ENCODE measurements at places on chromosomes 3 and 15.

GRCh38 chr3:48403533-48404439, 26.1 kb downstream of the PLXNB1 start:
- DNase-seq = no peak

- DNase-seq = peak; percentile 59
Measured at GRCh38 chr15:85318048-85318731, 62.2 kb upstream of the AKAP13 start.

GRCh38 chr3:31422237-31422636, 110.5 kb upstream of the STT3B start:
- DNase-seq = no peak

GRCh38 chr3:60015032-60015705, 965.3 kb upstream of the CFAP20DC start:
- DNase-seq = no peak

GRCh38 chr3:153246806-153247205, 84.8 kb downstream of the RAP2B start:
- DNase-seq = no peak

DNA sequence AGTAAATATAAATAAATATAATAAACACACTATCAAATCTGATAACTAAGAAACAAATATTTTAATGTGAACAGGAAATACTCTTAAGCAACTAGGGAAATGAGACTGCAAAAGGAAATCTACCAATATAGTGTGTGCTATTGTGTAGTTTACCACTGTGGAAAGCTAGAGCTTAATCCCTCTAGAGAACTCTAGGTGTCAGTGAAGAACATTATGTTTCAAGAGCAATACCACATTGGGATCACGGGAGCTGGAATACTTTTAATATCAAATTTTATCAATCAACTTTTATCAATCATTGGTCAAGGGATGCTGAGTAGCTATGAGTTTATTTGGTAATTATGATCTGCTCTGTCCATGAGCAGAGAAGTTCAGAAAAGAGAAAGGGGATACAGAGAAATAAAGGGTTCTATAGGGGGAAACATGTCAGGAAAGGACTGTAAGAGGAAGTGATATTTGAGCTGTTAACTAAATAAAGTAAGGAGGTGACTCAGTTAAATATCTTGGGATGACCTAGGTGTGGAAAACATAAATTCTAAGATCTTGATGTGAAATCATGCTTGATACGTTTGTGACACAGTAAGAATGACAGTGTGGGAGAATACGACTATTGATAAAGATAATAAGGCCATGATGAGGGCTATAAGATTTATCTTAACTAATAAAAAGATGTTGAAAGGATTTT, 762.2 kb upstream of the ALCAM start:
- DNase-seq = no peak

DNA sequence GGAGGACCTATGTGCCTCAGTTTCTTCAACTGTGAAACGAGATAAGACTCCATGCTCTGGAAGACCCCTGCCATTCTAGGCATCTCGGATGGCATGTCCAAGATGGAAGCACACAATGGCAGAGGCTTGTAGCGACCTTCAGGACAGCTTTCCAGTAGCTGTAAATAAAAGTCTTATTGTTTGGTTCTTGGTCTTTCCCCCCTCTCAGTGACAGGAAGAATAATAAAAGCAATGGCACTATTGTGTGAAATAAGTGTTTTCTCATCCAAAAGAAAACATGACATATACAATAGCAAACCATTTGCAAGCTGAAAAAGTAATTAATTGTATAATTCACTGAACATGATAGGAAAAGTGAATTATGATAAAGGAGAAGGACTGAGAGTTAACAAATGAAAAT, 32.5 kb upstream of the CD47 start:
- no peak for DNase-seq

DNA sequence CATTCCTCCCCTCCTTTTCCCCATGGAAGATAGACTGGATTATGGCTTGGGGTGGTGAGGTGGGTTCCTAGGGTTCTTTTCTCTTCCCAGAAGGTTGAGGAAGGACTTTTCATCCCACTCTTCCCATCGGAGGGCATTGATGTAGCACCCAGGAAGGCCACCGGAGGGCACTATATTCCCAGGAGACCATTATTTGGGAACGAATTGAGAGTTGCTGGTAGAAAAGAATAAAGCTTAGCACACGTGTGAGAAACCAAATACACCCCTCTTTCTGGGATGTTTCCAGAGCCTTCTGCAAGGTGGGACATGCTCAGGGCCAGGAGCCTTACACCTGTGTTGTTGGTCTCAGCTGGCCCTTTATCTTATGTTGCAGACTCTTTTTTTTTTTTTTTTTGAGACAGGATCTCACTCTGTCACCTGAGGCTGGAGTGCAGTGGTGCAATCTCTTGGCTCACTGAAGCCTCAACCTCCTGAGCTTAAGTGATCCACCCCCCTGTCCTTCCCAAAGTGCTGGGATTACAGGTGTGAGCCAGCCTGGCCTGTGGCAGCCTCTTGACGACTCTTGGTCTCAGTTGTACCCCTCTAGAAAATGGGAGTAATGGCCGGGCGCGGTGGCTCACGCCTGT, 6.3 kb upstream of the CDC25A start:
- no peak for DNase-seq

DNA sequence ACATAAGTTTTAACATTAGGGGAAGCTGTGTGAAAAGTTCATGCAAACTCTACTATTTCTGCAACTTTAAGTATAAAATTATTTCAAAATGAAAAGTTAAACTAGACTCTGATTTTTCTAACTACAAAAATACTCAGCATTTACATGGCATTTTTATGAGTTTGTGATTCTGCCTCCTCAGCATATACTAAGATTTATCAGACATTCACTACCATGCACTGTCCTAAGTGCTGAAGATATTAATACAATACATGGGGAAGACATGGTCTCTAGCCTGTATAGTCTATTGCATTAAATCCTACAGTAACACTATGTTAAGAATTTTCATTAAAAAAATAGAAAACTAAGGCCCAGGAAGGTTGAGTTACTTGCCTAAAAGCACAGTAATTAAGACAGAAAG, 80.7 kb downstream of the ZNF148 start:
- no peak for DNase-seq

GRCh38 chr15:73119478-73119877, 67.2 kb downstream of the NEO1 start:
- DNase-seq = no peak

DNA sequence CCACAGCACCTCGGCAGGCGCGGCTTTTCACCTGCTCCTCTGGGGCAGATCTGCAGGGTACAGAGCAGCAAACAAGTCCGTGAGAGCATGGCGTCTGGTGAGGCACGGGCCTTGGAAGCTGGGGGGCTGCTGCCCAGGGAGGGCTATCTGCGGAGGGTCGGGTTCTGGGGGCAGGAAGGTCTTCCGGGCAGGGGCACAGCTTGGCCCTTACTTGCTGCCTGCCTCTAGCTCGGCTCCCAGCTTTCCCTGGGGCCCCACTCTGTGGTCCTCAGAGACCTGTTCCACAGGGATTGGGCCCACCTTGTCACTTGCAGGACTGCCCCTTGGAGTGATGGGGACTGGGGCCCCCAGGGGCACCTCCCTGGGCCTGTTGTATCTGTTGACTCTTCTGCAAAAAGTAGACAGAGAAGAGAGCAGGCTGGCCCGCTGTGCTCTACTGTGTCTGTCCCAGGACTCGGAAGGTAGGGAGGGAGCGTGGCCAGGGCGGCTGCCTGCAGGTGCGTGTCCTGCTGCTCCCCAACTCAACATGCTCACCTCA, 84.1 kb downstream of the TBC1D2B start:
- DNase-seq = no peak

DNA sequence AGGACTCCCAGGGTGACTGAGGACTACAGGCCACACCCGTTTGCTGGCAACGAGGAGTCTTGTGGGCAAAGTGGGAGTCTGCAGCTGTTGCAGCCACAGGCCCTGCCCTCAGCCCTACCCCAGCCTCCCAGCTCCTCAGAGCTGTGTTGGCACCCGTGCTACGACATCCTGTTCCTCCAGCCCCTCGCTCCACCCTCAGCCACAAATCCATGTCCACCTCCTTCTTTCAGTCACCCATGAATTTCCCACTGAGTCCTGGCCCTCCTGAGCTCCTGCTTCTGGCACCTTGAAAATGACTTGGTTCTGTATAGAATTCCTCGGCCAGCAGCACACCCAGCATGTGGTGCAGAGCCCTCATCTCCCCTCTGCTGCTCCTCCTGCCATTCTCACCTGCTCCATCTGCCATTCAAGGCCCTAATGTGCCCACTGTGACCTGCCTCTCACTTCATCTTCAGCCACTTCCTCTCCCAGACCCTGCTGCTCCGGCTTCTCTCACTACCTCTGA, 20.9 kb upstream of the VILL start:
- no peak for DNase-seq

DNA sequence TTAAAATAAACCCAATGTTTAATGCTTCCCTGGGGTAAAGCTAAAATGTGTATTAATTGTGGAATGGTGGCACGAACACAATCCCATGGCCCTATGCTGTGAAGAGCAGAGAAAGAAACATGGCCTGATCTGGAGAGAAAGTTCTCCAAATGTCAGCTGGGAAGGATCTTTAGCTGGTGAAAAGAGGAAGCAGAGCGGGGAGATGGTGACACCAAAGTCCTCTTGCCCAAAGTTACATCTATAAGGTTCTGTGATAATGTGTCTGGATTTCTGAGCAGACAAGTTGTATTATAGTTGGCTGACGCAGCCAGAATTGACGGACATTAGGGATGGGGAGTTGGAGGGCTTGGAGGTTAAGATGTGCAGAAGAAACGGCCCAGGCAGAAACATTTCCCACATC, 196.2 kb downstream of the CHST2 start:
- no peak for DNase-seq

- DNase-seq = no peak
Measured at GRCh38 chr3:123338620-123339061, 110.2 kb downstream of the ADCY5 start.

GRCh38 chr3:38354588-38355330, 8.2 kb downstream of the XYLB start:
- no peak for DNase-seq

GRCh38 chr3:188568736-188569135, 414.8 kb downstream of the LPP start:
- no peak for DNase-seq

DNA sequence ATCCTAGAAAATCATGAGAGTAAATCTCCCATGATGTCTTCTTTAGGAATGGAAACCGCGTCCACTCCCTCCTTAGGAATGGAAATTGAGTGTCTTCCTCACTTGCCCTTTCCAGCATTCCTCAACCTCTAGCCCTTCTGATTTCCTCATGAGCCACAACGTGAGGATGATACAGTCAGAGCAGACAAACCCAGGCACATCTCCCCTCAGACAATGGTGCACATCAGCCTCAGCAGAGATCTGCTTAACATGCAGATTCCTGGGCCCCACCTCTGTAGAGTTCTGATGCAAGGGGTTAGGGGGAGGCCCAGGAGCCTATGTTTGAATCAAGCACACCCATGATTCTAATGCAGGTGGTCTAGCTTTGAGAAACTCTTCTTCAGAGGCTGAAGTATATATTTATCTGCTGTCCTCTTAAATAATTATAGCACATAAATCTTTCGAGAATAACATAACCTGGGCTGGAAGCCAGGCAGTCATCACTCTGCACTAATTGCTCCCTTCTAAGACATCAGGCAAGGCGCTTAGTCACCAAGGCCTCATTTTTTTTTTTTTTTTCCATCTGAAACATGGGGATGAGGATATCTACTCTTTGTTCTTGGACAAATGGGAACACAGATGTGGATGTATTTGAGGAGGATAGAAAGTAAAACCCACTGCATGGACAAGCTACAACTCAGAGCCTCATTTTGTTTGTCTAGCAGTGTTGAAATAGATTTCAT, 81.7 kb downstream of the PRICKLE2 start:
- no peak for DNase-seq

- no peak for DNase-seq
Measured at GRCh38 chr3:58429657-58430056, 4.0 kb downstream of the PDHB start.

DNA sequence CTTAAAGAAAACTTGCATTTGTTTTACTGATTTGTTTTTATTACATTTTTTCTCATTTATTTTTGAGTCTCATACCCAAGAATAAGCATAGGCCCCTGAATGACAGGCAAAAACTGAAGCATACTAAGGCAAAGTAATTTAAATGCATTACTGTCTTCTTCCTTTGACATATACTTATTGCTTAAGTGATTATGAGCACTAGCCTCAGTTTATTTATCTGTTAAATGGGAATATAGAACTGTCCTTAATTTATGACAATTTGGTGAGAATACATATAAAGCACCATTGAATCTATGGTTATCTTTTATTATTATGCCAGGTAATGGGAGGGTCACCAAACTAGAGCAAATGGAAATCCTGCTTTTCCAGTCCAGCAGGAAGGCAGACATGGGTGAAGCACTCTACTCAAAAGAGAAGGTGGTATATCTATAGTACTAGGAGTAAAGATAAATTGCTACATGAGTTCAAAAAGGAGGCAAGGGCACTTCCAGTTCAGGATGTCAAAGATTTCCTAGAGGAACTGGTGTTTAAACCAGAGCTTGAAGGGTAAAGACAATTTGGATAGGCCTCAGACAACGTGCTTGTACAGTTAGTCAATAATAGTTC, 435.0 kb downstream of the FOXP1 start:
- DNase-seq = no peak

Data from bone marrow (tissue), 2 donors.